Stimulated activated CD8-positive, alpha-beta memory T cell treated with anti-CD3 and anti-CD28 coated beads, Interleukin-7, amount 100 ng/mL, for 24 hours (primary cell): ENCODE measurements at places on chromosomes 1 and 21.

DNA sequence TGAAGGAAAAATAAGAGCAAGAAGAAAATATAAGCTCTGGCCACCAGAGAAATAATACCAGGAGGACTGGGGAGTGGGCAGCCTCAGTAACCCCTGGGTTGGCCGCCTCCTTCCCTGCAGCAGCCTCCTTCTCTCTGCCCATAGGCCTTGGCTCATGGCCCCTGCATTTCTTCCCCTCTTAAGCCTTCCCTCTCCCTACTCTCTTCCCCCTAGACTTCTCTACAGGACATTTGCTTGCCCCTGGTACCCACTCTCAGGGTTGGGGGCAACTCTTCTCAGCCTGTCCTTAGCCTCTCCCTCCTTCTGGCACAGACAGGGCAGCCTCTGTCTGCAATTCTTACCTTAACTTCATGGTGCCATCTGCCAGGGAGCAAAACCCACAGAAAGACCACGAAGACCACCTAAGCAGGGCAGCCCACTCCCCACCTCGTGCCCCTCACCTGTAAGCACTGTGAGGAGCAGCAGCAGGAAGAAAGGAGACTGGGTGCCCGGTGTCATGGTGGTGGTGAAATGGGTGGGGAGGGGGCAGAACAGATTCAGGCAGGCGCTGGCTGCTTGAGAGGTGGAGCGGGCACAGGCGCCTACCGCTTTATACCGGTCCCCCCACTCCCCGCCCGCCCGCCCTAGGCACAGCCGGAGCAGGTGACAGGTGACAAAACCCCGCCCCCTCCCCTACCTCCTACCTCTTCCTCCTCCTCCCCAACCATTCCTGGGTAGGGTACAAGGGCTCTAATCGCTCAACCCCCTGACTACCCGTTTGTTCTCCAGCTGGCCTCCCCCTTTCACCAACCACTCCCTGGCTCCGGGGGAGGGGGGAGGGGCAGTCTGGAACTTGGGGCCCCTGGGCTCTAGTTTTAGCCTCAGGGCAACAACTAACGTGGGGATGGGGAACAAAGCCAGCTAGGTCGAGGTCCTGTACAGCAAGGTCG, 15.1 kb downstream of the THBS3 start:
- DNase-seq, result no peak

- no peak for DNase-seq
These were observed 45.9 kb downstream of the FAAP20 start for GRCh38 chr1:2148691-2149090.

- DNase-seq, result no peak
These were observed 515.2 kb upstream of the RGS18 start for GRCh38 chr1:191643060-191643459.

GRCh38 chr21:25496825-25497482, 110.3 kb downstream of the MRPL39 start:
- no peak for DNase-seq

GRCh38 chr1:162327788-162328165, 48.9 kb downstream of the SPATA46 start:
- no peak for DNase-seq

DNA sequence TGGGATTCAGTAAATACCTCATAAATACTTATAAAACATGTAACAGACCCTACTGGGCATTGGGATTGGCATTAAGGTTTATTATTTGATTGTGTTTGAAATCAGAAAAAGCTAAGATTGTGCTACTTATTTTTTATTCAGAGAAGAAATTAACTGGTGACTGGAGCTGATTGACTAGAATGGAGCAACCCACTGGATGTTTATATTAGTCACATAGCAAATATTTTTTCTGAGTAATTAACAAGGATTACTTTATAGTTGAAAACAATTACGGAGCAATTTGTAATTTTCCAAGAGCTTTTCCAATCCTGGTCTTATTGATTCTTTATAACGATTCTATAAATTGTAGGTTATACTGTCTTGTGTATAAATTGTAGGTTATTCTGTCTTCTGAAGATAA, 208.7 kb downstream of the HLX start:
- DNase-seq, result no peak

- no peak for DNase-seq
These were observed 71.1 kb downstream of the RABGAP1L start for GRCh38 chr1:174230399-174230798.

DNA sequence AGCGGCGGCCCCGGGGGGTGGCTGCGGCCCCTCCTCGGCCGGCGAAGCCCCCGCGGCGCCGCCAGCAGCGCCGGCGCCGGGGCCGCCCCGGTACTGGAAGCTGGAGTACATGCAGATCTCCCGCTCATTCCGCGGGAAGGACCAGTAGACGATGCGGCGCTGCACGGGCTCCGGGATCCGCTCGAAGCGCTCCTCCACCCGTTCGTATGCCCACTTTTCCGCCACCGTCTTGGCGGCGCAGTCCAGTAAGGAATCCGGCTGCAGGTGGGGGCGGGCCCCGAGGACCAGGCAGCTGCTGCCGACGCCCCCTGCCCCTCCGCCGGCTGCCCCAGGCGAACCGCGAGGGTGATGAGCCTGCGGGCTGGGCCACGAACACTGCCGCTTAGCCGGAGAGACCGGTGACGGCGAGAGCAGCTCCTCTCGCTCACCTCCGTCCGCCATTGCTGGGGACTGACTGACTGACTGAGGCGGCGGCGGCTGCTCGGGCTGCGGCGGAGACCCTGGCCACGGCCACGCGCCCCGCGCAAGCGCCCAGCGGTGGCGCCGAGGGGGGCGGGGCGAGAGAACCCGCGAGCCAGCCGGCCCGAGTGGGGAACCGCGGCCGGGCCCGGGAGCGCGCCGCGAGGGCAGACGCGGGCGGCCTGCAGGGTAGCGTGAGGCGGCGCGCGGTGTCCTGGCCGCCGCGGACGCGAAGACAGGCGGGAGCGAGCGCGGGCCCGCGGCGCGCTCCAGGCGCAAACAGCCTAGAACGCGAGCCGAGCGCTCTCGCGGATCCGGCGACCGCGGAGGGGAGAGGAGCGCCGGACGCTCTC, at the start of gene ZSWIM5:
Gene ZSWIM5, minus strand, starts transcription at position 696 of the 812 bp plus-strand sequence. Its CDS starts 255 bp downstream, at position 441.
- DNase-seq, result peak; percentile 22

DNA sequence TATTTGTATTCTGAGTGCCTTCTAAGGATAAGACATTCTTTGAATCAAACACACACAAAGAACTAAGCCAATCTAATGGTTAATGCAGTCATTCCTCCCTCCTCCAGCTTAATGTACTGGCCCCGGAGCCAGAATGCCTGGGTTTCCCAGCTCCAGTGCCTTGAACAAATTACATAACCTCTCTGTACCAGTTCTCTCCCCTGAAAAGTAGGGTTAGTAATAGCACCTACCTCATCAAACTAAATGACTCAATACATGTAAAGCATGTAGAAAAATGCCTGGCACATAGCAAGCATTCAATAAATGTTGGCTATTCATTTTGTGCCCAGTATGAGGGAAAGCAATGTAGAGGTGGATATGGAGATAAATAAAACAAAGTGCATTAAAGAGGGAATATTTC, 14.0 kb downstream of the C1orf52 start:
- no peak for DNase-seq

- no peak for DNase-seq
These were observed 263.5 kb upstream of the PLD5 start for GRCh38 chr1:242787968-242788367.

DNA sequence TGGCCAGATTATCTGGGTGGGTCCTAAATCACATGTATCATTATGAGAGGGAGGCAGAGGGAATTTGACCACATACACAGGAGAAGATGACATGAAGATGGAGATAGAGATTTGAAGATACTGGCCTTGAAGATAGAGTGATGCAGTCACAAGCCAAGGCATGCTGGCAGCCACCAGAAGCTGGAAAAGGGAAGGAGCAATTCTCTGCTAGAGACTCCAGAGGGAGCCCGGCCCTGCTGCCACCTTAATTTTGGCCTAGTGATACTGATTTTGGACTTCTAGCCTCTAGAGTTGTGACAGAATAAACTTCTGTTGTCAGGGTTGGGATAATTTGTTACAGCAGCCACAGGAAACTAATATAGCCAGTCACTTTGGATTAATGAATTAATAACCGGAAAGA, 2.2 kb upstream of the PRDM2 start:
- DNase-seq, result no peak
